ENCODE measurements at places on chromosomes 7 and 10. TPM values are rescaled to one million over a fixed set of nuclear protein-coding genes. Genes with fewer than 3 reads are reported as not detected.
A peak's percentile ranks its signal among the peaks of the same experiment; 100 is the strongest.

GRCh38 chr7:13416071-13416470 is 573.4 kb downstream of the ETV1 start:
- H3K4me1 ChIP-seq = no peaks in the 10 kb centered on the region
- no peak for DNase-seq
- H3K27ac ChIP-seq = no peak overlapping the region
- no peaks in the 10 kb centered on the region for H3K27me3 ChIP-seq

Gene CYP3A7
- total RNA-seq = 2.3 TPM

- no peak overlapping the region for H3K4me3 ChIP-seq
- no peak for DNase-seq
- no peaks in the 10 kb centered on the region for H3K27me3 ChIP-seq
- no peaks in the 10 kb centered on the region for H3K36me3 ChIP-seq
These were observed 23.6 kb downstream of the BZW2 start for GRCh38 chr7:16669581-16669980.

- H3K36me3 ChIP-seq = no peaks in the 10 kb centered on the region
- no peaks in the 10 kb centered on the region for H3K4me1 ChIP-seq
- H3K27me3 ChIP-seq = no peaks in the 10 kb centered on the region
- no peak overlapping the region for H3K4me3 ChIP-seq
- no peak for DNase-seq
- H3K27ac ChIP-seq = no peak overlapping the region
These were observed 55.2 kb downstream of the HIPK2 start for GRCh38 chr7:139722604-139723003.

GRCh38 chr7:101466871-101467270 is 104.2 kb downstream of the COL26A1 start:
- H3K27ac ChIP-seq = no peak overlapping the region
- no peaks in the 10 kb centered on the region for H3K27me3 ChIP-seq
- H3K36me3 ChIP-seq = no peaks in the 10 kb centered on the region
- DNase-seq = peak; percentile 20
- no peak overlapping the region for H3K4me3 ChIP-seq
- H3K4me1 ChIP-seq = no peaks in the 10 kb centered on the region

Gene DYNC1I1
- 6.6 TPM for total RNA-seq

Gene JCAD
- total RNA-seq = 11.1 TPM

- peak overlapping the region; percentile 28 for H3K4me3 ChIP-seq
- no peaks in the 10 kb centered on the region for H3K36me3 ChIP-seq
- no peaks in the 10 kb centered on the region for H3K27me3 ChIP-seq
- no peaks in the 10 kb centered on the region for H3K4me1 ChIP-seq
- H3K27ac ChIP-seq = peak overlapping the region; percentile 53
These were observed 321.2 kb downstream of the FRMD4A start for GRCh38 chr10:14009371-14010100.

GRCh38 chr10:102603946-102604345 is 40.3 kb upstream of the TRIM8 start:
- H3K4me3 ChIP-seq = no peak overlapping the region
- no peak for DNase-seq
- H3K4me1 ChIP-seq = peaks cover 4% of the 10 kb centered on the region
- no peaks in the 10 kb centered on the region for H3K27me3 ChIP-seq
- peak overlapping the region; percentile 93 for H3K27ac ChIP-seq

DNA sequence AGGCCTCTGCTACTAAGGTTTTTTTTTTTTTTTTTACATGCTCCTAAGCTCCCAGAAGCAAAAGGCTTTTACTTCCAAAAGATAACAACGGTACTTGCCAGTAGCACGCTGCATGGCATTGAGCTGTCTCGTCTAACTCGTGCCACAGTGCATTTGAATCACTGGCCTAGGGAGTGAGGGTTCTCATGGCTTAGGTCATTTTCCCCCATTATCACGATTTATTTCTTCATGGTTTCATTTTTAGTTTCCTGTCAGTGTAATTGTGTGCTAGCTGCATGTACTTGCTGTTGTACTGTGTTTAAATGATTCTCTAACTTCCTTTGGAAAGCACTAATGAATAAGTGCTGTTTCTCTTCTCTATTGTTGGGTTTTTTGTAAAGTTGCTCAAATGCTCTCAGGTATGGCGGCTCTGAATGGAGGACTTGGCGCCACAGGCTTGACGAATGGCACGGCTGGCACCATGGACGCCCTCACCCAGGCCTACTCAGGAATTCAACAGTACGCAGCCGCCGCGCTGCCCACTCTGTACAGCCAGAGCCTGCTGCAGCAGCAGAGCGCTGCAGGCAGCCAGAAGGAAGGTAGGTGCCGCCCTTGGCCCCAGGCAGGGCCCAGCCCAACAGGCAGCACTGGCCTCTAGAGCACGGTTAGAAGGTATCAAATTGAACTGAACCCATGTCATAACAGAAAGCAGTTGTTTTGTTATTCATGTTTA is 290.5 kb downstream of the USP6NL start:
- no peak overlapping the region for H3K4me3 ChIP-seq
- H3K4me1 ChIP-seq = no peaks in the 10 kb centered on the region
- H3K27me3 ChIP-seq = no peaks in the 10 kb centered on the region
- DNase-seq = no peak

GRCh38 chr10:104498347-104499081 is 142.6 kb upstream of the SORCS3 start:
- no peaks in the 10 kb centered on the region for H3K4me1 ChIP-seq
- no peak overlapping the region for H3K4me3 ChIP-seq
- H3K36me3 ChIP-seq = no peaks in the 10 kb centered on the region
- DNase-seq = no peak
- H3K27ac ChIP-seq = no peak overlapping the region

DNA sequence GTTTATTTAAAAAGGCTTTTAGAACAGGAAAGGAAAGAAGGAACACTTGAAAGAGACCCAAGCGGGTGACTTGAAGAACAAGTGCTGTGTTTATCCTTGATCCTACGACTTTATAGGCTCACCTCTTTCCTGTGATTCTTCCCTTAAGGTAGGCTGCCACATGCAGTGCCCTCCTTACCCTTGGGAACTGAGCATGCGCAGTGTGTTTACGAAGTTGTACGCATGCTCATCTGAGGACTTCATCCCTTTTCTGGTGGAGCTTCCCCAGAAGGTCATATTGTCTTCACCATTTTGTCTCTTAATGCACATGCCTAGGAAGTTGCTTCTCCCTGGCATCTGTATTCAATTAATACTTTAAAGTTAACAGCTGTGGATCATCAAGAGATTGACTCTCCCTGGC is 49.9 kb upstream of the VOPP1 start:
- no peak overlapping the region for H3K27ac ChIP-seq
- H3K4me3 ChIP-seq = no peak overlapping the region
- DNase-seq = no peak
- H3K4me1 ChIP-seq = no peaks in the 10 kb centered on the region
- H3K36me3 ChIP-seq = no peaks in the 10 kb centered on the region
- H3K27me3 ChIP-seq = no peaks in the 10 kb centered on the region

- no peak overlapping the region for H3K4me3 ChIP-seq
- no peak overlapping the region for H3K27ac ChIP-seq
These were observed 48.5 kb downstream of the GRID1 start for GRCh38 chr10:86317949-86318725.

Gene RAB19
- 4.2 TPM for total RNA-seq

DNA sequence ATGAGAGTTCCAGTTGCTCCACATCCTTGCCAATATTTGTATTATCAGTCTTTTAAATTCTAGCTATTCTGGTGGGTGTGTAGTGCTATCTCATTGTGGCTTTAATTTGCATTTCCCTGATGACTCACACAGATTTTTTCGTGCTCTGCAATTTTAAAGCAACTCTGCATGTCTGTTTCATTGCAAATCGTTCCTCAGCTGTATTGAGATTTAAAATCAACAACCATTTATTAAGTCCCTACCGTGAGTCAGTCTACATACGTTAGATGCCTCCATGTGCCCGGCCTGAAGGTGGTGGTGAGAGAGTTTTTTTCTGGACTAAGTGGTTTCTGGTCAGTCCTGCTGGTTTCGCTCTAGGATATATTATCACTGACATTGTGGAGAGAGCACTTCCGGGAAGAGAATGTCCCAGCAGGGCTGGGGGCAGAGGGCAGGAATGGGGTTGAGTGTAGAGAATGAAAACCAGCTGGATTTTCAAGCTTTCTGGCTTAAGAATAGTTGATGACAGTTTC is 8.4 kb upstream of the HYCC1 start:
- H3K27ac ChIP-seq = peak overlapping the region; percentile 8
- H3K36me3 ChIP-seq = no peaks in the 10 kb centered on the region
- H3K4me1 ChIP-seq = no peaks in the 10 kb centered on the region
- DNase-seq = no peak
- no peaks in the 10 kb centered on the region for H3K27me3 ChIP-seq
- no peak overlapping the region for H3K4me3 ChIP-seq

- H3K27ac ChIP-seq = no peak overlapping the region
- no peak for DNase-seq
- no peaks in the 10 kb centered on the region for H3K4me1 ChIP-seq
- H3K4me3 ChIP-seq = no peak overlapping the region
These were observed 290.8 kb upstream of the ZNF32 start for GRCh38 chr10:43939389-43939938.

DNA sequence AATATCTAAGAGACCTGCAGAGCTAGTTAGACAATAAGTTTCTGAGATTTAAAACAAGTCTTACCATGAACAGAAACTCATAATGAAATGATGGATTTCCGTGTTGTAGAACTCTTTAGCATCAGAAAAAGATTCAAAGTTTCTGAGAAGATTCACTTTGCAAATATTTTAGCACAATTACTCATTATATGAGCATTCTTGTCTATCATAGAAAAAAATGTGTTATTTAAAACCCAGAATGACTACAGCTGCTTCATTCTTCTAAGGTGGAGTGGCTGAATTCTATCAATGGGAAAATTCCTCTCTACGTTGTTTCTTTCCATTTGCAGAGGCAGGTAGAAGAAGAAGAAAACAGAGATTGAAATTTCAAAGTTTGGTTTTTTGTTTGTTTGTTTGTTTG is 21.0 kb upstream of the RALA start:
- no peak overlapping the region for H3K4me3 ChIP-seq
- no peak for DNase-seq
- no peaks in the 10 kb centered on the region for H3K36me3 ChIP-seq
- H3K27ac ChIP-seq = no peak overlapping the region

DNA sequence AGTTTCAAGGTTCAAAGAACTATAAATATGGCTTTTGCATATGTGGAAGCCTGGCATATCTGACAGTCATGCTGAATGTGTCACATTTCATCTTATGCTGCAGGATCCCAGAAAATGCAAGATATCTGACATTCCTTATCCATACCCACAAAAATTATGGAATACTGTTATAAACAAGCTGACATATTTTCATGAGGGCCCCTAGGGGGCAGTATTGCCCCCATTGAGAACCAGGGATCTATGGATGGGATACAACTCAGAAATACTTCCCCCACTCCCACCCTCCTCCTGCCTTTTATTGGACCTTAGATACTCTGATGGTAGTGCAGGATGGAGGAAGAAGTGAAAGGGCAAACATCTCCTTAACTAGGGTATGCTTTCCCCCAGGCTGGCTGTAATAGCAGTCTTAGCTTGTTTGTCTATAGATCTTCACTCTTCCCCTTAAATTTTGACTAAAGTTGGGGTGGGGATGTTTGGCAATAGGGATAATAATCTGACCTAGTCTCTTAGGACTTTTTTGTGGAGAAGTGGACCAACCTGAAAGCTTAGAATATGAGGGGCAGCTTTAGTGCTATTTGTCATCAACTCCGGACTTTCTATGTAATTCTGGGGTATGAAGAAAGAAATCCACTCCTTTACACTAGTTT is 3.5 kb upstream of the GNGT1 start:
- H3K36me3 ChIP-seq = no peaks in the 10 kb centered on the region
- H3K27me3 ChIP-seq = no peaks in the 10 kb centered on the region
- H3K4me3 ChIP-seq = no peak overlapping the region
- H3K27ac ChIP-seq = no peak overlapping the region
- DNase-seq = no peak
- H3K4me1 ChIP-seq = no peaks in the 10 kb centered on the region

- DNase-seq = no peak
- no peaks in the 10 kb centered on the region for H3K36me3 ChIP-seq
- no peak overlapping the region for H3K27ac ChIP-seq
- H3K4me3 ChIP-seq = no peak overlapping the region
These were observed 10.9 kb upstream of the DMBT1 start for GRCh38 chr10:122549636-122550035.

Gene AFAP1L2
- 4.2 TPM for total RNA-seq

GRCh38 chr10:117216611-117217195 is 19.4 kb downstream of the KCNK18 start:
- no peaks in the 10 kb centered on the region for H3K27me3 ChIP-seq
- no peak overlapping the region for H3K27ac ChIP-seq
- peaks cover 10% of the 10 kb centered on the region for H3K4me1 ChIP-seq
- DNase-seq = peak; percentile 62
- peak overlapping the region; percentile 28 for H3K4me3 ChIP-seq

GRCh38 chr10:130642926-130643325 is 506.7 kb downstream of the GLRX3 start:
- DNase-seq = no peak
- H3K27ac ChIP-seq = no peak overlapping the region
- H3K4me1 ChIP-seq = no peaks in the 10 kb centered on the region
- H3K36me3 ChIP-seq = no peaks in the 10 kb centered on the region
- no peaks in the 10 kb centered on the region for H3K27me3 ChIP-seq

Gene EPHB6
- total RNA-seq = 29.8 TPM

Gene INA
- not detected for total RNA-seq

Gene FAM185A
- 20.3 TPM for total RNA-seq

DNA sequence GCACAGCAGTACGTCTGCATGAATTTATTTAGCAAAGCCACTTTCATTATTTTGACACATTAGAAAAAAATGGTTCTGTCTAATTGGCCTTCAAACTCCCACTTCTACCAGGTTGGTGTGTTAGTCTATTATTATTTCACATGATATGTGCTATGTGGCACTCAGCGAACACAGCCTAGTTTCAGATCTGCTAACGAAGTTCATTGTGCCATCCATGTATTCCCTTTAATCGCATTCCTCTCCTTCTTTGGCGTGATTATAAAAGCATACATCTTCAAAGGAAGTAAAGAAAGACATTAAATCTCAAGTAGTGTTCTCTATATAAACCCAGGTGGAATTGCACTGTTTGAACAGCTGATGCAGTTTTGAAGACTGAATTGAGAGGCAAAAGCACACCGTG is 96.4 kb upstream of the CACNA2D1 start:
- no peaks in the 10 kb centered on the region for H3K4me1 ChIP-seq
- no peak for DNase-seq
- no peaks in the 10 kb centered on the region for H3K27me3 ChIP-seq

DNA sequence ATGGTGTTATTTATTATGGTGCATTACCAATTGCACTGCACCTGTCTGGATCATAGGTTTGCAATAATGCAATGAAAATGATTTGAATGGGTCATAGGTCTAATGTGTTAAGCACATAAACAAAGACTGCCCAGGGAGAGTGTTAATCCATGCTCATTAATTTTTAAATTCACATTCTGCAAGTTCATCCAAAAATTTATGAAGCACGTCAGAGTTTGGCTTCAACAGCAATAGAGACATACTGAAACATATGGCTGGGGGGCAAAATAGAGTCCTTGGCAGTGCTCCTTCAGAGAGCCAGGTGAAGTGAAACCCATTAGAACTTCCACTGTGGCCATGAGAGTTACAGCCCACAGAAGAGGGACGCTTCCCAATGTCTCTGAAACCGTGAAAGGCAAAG is 441.1 kb downstream of the POM121L12 start:
- H3K27ac ChIP-seq = no peak overlapping the region
- H3K4me1 ChIP-seq = no peaks in the 10 kb centered on the region
- H3K36me3 ChIP-seq = no peaks in the 10 kb centered on the region
- H3K27me3 ChIP-seq = no peaks in the 10 kb centered on the region
- no peak for DNase-seq

Gene CDNF
- total RNA-seq = 2.9 TPM

Gene COA1
- 94.3 TPM for total RNA-seq

Data from breast epithelium (tissue), 4 donors.